Cerebellar nuclear complex (tissue), 1 donor: ENCODE measurements at places on chromosomes 11 and 22.

DNA sequence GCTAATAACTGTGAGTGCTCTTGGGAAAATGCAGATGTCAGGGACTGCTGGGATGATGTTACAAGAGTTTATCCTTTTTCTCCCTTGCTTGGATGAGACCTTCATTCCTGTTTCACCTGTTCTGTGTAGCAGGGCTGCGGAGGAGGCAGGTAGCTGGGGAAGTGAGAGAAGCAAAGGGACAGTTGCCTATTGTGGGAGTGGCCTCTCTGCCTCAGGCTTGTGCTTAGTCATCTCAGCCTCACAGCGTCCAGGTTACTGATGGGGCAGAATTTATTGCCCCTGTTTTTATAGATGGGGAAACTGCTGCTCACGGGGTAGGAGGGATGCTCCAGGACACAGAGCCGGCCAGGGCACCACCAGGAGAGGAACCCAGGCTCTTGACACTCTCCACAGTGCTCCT is 1.7 kb downstream of the STX3 start:
- no peak for DNase-seq

GRCh38 chr22:47221840-47222615 is 459.6 kb downstream of the TBC1D22A start:
- no peak for DNase-seq

GRCh38 chr22:39087881-39088684 is 9.0 kb upstream of the APOBEC3H start:
- no peak for DNase-seq

- no peak for DNase-seq
Measured at GRCh38 chr11:120027546-120028180, 110.2 kb downstream of the TRIM29 start.

DNA sequence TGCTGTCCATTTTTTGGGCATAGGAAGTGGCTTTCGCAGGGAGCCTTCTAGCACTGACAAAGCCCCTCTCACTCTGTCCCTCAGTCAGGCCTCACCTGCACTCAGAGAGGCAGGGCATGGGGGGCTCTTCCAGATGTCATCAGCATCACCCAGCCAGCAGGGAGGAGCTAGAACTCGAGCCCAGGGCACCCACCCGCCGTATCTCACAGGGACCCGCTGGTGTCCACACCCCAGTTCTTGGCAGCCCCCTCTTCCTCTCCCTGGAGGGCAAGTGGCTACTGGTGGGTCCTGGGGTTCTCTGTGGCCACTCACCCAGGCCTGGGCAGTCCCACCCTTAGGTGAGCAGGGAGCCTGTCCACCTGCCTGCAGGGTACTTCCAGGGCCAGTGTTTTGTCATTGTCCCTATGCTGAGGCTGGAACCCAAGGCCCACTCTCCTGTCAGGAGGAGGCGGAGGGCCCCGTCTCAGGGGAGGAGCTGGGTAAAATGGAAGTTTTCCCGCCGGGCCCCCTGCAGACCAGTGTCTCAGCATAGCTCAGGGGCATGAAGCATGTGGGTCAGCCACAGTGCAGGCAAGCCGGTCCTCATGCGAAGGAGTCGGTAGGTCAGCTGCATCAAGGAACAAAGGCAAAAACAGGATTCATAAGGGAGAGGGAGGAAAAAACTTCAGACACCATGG is 21.8 kb downstream of the MYO7A start:
- no peak for DNase-seq

GRCh38 chr11:110812086-110812733 is 100.0 kb upstream of the ARHGAP20 start:
- no peak for DNase-seq

DNA sequence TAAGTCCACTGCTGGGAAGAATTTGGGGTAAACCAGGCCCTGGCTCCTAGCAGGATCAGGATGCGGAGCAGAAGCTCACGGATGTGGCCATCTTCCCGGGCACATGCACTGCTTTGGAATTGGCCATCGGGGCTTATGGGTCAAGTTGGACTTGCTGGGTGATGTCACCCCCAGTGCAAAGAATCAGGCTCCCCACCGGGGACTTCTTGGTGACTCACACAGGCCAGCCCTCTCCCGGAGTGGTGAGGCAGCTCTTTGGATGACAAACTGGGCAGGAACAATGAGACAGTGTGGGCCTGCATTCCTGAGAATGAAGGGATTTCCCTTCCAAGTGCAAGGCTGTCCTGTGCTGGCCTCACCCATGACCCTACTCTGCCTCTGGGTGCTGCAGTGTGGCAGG is 128.8 kb upstream of the ANO1 start:
- DNase-seq: no peak
